ENCODE measurements at places on chromosomes 2 and 18.

- DNase-seq: no peak
Observed at GRCh38 chr2:72222829-72223564, 75.3 kb upstream of the CYP26B1 start.

DNA sequence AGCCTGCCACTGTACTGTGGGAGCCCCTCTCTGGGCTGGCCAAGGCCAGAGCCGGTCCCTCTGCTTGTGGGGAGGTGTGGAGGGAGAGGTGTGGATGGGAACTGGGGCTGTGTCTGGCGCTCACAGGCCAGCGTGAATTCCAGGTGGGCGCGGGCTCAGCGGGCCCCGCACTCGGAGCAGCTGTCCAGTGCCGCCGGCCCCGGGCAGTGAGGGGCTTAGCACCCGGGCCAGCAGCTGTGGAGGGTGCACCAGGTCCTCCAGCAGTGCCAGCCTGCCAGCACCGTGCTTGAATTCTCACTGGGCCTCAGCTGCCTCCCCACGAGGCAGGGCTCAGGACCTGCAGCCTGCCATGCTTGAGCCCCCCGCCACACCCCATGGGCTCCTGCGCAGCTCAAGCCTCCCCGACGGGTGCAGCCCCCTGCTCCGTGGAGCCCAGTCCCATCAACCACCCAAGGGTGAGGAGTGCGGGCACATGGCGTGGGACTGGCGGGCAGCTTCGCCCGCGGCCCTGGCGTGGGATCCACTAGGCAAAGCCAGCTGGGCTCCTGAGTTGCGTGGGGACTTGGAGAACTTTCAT lies 69.5 kb upstream of the ABCA12 start:
- no peak for DNase-seq

GRCh38 chr2:71001592-71001927 lies 6.9 kb upstream of the TEX261 start:
- no peak for DNase-seq

- DNase-seq: no peak
Observed at GRCh38 chr2:232014681-232015080, 53.2 kb downstream of the DIS3L2 start.

GRCh38 chr2:28355521-28356094 lies 37.0 kb upstream of the FOSL2 start:
- no peak for DNase-seq

DNA sequence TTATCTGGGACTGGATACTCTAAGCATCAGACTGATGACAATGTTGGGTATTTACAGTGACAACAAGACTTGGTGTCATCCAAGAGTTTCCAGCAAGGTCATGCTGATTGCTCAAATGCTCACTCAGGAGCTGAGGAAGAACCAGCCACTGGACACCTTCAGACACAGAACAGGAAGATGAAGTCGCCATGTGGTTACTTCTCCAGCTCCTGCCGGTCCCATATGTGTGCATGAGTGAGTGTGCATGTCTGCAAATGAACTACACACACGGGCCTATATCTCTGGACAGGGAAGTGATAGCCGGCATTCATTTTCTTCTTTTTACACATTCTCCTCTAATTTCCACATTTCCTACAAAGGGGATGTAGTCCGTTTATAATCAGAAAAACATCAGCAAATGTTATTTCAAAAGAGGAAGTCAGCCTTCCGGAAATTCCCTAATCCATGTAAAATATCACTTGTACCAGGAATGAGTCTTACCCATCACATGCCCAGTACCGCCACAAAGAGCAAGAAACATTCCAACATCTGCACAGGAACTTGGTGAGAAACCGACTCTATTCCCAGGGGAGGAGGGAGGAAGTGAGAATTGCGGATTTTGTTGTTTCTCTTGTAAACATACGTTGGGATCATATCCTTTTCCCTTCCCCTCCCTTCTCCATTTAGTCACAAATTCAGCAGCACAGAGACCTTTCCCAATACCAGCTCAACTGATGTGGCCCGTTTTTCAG lies 10.8 kb downstream of the RFX8 start:
- no peak for DNase-seq

DNA sequence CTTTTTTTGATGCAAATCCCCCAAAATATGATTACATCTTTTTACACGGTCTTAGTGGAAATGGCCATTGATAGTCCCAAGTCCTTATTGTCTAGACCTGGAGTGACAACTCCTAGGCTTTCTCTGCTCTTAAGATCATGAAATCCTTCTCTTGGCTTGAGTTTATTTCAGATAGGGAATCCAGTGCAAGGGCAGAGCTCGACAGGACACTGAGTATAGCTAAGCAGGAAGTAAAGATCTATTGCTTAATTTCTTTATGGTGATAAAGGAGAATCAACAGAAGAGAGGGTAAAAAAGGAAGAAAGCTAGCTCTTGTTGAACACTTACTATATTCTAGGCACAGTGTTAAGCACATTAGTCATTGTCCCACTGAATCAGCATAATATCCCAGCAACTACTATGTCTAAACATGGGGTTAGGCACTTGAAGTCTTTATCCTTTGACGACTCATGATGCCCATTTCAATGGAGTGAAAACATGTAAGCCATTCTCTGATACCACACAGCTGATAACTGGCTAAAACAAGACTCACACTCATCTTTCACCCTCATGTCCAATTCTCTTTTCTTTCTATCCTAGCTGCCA lies 74.1 kb upstream of the LRATD1 start:
- no peak for DNase-seq

- no peak for DNase-seq
Observed at GRCh38 chr2:3305952-3306351, 71.7 kb downstream of the EIPR1 start.

GRCh38 chr18:12397793-12398192 lies 9.9 kb upstream of the PRELID3A start:
- no peak for DNase-seq

DNA sequence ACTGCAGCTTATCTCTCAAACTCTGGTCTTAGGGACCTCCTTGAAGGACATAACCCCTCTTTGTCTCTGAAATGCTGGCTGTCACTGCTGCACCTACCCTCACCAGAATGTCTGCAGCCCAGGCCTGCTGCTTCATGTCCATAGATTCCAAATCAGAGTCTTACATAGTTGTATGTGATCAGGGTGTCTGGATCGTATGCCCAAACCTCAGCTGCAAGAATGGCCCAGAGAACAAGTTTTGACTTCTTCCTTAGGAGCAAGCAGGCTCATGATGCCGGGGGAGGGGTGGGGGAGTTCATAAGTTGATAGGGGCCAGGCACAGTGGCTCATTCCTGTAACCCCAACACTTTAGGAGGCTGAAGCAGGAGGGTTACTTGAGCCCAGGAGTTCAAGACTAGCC lies 55.8 kb upstream of the RMDN2 start:
- DNase-seq: no peak

- no peak for DNase-seq
Observed at GRCh38 chr18:6629635-6630140, 99.8 kb upstream of the ARHGAP28 start.

GRCh38 chr2:205692104-205692503 lies 9.8 kb downstream of the NRP2 start:
- no peak for DNase-seq

DNA sequence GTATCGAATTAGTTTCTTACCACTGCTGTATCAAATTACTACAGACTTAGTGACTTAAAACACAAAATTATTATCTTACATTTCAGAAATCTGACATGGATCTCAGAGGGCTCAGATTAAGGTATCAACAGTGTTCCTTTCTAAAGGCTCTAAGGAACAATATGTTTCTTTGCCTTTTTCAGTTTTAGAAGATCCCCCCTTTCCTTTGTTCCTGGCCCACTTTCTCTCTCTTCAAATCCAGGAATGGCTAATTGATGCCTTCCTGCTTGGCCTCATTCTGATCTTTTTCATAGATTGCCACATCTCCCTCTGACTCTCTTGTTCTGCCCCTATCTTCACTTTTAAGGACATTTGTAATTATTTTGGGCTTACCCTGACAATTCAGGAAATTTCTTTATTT lies 65.7 kb downstream of the LRP1B start:
- DNase-seq: no peak

DNA sequence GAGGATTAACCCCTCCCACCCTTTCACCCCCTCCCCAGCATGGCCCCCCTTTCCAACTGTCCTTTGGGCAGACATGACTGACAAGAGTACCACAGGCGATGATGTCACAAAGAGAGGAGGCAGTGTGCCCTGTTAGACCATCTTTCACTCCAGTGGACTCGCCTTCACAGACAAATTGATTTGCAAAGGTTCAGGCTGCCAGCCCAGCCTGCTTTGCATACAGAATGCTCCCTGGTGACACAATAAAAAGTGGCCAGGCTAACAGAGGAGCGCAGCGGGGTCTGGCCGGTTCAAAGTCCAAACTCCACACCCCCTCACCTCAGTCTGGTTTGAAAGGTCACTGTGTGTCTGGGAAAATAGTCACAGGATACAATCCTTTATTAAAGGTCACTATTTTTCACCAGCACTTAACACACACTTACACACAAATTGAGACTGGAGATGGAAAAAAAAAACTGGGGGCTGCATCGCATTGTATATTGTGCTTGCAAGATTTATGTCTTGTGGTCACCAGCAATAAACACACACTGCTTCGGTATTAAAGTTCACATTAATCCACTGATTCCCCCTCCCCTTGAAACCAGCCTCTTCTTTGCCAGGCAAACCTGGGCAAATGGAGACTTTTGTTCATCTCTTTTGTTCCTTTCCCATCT lies 236.9 kb downstream of the BCL11A start:
- no peak for DNase-seq

- DNase-seq: no peak
Observed at GRCh38 chr2:142536966-142537365, 340.5 kb upstream of the KYNU start.

- DNase-seq: no peak
Observed at GRCh38 chr2:11329776-11330175, 14.7 kb downstream of the ROCK2 start.

- DNase-seq: no peak
Observed at GRCh38 chr18:31493941-31494340, 4.0 kb upstream of the DSG2 start.

DNA sequence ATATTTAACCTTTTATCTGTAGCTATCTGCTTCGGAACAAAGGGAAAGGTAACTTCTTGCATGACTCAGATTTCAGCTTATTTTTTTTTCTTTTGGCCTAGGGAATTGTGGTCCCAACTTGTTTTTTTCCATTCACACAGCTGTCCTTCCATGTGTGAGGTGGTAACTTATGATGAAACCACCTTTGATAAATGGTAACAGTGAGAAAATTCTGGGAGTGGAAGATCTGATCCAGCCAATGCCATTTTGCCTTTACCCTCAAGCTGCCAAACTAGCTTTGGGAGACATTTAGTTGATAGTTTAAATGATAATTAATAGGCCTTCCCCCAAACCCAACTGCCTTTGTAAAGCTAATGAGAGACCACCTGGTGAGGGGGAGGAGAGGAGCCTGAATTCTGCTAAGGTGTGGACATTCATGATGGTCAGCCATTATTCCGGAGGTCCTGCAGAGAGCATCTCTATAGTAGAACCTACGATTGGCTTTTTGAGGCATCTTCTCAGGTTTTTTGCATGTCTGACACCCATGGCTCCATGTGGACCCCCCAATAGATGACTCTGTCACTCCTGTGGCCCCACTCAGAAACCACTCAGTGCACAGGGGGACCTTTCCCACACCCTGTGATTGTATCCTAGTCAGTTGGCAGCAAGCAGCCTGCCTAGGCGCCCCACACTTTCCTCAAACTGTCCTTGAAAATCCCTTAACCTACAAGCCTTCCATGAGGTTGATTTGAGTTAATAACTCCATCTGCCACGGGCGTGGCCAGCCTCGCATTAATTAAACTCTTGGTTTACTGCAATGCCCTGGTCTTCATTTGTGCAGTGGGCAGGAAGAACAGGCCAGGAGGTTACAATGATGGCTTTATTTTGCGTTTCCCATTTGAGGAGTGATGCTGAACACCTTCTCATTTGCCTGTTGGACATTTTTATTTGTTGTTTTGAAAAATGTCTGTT lies 263.5 kb upstream of the PXDN start:
- no peak for DNase-seq

DNA sequence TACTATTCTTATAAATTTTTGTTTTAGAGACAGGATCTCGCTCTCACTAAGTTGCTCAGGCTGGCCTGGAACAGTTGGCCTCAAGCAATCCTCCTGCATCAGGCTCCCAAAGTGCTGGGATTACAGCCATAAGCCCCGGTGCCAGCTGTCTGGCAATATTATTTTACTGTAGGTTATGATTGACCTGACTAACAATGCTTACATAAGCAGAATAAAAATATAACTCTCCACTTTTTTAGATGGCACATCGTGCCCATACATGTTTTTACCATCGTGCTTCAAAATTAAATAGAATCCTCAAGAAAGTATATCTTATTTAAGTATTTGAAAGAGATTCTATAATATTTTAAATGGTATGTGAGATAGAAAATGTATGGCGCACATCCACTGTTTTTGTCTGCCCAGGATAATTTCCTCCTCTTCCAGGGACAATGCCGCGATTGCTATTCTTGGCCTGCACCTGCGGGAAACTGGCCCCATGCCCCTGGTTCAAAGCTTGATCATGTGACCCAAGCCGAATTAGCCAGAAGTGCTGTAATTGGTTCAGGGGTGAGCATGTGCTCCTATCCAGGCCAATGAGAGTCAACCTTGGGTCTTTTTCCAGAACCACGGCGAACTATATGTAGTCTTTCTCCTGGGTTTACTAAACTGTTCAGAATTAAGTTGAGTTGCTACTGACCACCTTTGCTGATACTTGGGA lies 38.3 kb upstream of the GREB1L start:
- no peak for DNase-seq

DNA sequence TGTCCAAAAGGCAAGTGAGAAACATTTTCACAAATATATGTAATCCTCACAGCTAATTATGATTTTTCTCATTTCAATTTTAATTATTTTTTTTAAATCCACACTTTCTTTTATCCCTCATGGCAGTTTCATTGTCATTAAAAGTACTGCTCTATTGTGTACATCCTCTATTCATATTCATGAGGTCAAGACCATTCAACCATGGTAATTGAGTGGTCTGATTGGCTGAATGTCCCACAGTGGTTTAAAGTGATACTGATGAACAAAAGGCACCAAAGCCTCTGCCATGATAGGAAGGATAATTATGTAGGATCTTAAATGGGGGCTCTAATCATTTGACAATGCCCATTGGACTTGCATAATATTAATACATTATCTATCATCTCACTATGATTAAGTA lies 108.4 kb upstream of the EPHA4 start:
- no peak for DNase-seq

DNA sequence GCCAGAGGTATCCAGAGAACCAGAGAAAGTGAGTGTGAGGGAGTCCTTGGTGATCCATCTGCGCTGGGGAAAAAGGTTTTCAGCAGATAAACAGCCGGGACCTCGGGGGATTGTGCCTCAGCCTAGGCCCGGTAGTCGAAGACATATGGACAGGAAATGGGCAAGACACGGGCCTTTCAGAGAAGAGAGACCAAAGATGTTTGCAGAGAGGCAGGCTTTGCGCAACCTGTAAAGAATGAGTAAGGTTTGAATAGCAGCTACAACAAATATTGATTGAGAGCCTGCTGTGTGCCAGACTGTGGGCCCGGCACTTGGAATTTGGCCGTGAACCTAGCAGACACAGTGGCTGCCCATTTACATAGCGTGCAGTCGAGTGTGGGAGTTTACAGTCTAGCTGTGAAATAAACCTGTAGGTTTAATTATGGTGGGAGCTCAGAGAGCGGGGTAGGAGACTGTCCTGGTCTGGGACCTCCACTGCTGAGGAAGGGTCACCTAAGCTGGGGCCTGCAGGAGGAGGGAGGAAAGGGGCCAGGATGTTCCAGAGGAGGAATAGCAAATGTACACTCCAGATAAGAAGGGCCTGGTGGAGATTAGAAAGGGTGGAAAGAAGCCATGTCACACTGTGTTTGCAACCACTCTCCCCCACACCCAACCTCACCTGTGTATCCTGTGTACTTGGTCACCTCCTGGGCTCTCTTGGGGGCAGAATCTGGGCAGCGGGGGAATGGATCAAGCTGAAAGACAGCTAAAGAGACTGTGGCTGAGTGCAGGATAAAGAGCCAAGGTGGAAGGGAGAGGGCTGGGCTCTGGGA lies 3.0 kb downstream of the SH2D6 start:
- DNase-seq: no peak

Data from activated naive CD4-positive, alpha-beta T cell (primary cell).